ENCODE measurements at places on chromosomes 4 and X. TPM values are rescaled to one million over a fixed set of nuclear protein-coding genes. Genes with fewer than 3 reads are reported as not detected.

- DNase-seq = no peak
Measured at GRCh38 chr4:120755864-120756263, 166.7 kb downstream of the PRDM5 start.

GRCh38 chr4:132981611-132982010 lies 167.5 kb upstream of the PCDH10 start:
- DNase-seq = no peak

- peak; percentile 20 for DNase-seq
Measured at GRCh38 chr4:145956288-145956890, 17.8 kb upstream of the ZNF827 start.

DNA sequence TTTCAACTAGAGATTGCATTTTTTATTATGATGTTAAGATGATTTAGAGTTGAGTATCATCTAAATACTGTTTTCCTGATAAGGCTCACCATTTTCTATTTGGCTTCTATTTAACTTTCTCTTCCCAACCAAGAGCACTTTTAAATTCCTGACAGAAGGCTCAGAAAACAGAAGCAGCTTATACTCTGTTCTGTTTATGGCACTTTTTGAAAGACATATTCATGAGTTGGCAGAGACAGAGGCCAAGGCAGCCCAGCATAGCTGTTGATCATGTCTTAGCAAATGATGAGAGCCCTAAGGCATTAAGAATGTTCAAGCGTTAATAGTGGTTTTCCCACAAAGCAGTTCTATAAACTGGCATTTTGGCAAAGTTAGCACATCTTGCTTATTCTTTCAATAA lies 330.3 kb downstream of the TRAM1L1 start:
- no peak for DNase-seq

- DNase-seq = no peak
Measured at GRCh38 chr4:144461906-144462305, 184.1 kb upstream of the HHIP start.

DNA sequence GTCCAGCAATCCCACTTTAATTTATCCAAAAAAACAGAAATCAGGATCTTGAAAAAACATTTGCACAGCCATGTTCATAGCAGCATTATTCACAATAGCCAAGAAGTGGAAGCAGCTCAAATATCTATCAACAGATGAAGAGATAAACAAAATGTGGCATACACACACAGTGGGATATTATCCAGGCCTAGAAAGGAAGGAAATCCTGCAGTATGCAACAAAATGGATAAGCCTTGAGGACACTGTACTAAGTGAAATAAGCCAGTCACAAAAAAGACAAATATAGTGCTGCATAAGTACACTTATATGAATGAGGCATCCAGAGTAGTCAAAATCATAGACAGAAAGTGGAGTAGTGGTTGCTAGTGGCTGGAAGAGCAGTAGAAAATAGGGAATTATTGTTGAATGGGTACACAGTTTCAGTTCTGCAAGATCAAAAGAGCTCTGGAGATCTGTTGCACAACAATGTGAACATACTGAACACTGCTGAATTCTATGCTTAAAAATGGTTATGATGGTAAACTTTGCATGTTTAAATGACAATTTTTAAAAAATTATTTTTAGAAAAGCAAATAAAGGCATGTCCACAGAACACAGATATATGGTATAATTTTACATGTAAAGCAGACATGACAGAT lies 25.6 kb downstream of the CHM start:
- DNase-seq = no peak

S100G gene
- total RNA-seq = not detected

GYPA gene
- total RNA-seq = not detected

SCFD2 gene
- total RNA-seq = 7.4 TPM
